Renal cortical epithelial cell (primary cell): ENCODE measurements at places on chromosomes 1 and 21.

DNA sequence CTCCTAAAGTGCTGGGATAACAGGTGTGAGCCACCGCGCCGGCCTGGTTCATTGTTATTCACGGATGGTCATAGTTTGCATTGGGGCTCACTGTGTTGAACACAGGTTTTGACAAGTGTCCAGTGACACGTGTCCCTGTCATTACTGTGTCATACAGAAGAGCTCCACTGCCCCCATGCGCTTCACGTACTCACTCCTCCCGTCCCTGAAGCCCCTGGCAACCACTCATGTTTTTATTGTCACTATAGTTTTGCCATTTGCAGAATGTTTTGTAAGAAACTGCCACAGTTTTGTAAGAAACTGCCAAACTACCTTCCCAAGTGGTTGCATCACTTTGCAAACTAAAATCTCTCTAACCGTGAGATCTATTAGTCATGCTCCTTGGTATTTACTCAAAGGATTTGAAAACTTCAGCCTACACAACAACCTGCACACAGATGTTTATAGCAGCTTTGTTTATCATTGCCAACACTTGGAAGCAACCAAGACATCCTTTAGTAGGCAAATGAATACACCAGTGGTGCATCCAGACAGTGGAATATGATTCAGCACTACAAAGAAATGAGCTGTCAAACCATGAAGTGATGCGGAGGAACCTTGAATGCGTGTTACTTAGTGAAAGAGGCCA, 163.2 kb upstream of the COL6A1 start:
- peak; percentile 88 for DNase-seq

DNA sequence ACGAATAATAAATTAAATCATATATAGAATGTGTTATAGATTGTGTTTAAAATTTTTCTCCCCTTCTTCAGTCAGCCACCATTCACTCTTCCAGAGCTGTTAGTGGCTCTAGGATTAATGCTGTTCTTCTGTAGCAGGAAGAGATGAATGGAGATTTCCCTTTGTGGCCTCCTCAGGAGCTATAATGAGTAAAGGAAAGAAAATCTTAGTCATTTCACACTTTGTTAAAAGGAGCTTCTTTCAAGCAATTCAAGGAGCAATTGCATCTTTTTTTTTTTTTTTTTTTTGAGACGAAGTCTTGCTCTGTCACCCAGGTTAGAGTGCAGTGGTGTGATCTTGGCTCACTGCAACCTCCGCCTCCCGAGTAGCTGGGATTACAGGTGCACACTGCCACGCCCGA, 23.7 kb upstream of the TMCO2 start:
- DNase-seq, result no peak

DNA sequence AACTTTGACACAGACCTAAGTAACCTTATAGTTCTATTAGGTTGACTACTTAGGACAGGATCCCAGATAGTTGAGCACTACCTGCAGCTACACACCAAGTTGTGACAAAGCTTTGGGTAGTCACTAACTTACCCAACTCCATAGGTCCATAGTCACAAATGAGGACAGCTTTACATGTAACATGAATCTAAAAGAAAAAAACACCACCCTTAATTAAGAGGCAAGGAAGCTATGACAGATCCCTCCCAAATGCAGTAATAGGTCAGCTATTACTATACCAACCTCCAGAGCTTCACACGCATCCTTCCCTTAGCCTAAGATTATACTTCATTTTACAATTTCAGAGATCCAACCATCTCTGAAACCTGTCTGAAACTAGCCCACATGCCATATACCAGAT, 12.7 kb upstream of the RAB42 start:
- no peak for DNase-seq

DNA sequence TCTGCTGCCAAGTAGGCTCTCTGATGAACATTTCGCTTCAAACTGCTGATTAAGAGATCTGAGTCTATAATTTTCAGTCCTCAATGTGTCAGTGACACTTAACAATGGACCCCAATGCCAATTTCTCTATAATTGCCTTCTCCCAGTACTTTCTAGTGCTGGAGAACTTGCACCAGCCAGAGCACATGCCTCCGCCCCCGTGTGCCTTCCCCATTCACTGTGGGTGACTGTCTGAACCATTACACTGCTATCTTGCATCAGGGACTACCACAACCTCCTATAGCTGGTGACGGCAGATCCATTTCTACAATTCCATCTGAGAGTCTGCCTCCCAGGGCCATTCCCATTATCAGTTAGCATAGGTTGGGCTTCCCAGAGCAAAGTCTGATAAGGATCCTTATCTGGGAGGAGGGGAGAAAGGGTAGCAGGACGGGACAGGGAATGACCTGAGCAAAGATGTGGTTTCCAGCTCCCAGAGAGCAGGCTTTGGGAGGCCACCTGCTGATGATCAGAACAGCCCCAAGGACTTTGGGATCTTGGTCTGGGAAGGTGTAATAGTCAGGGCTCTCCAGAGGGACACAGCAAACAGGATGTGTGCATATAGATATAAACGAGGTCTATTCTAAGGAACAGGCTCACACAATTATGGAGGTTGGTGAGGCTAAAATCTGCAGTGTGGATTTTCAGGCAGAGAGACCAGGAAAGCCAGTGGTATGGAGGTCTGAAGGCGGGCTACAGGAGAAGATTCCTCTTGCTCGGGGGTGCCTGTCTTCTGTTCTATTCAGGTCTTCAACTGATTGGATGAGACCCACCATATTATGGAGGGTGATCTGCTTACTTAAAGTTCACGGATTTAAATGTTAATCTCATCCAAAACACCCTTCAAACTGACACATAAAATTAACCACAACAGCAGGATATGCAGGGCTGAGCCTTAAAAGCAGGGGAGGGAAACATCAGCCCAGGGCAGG, 238.2 kb downstream of the PTPRU start:
- DNase-seq, result no peak

DNA sequence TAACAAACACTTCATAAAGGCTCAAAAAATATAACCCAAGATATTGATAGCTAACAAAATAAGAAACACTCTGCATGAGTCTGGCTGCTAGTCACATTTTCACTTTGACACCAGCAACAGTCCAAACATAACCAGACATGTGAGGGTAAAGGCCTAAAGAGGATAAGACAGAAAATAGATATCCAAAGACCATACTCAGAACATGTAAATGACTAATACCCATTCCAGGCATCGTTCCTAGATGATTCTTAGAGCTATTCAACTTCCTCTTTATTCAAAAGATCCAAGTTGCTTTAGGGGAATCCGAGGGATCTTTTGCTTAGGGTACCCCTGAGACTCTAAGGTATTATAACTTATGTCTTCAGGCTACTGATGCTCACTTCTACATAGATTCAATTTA, 5.1 kb downstream of the COL24A1 start:
- DNase-seq, result no peak

- DNase-seq, result peak; percentile 84
Observed at GRCh38 chr1:6358757-6359201, 34.8 kb downstream of the ACOT7 start.

DNA sequence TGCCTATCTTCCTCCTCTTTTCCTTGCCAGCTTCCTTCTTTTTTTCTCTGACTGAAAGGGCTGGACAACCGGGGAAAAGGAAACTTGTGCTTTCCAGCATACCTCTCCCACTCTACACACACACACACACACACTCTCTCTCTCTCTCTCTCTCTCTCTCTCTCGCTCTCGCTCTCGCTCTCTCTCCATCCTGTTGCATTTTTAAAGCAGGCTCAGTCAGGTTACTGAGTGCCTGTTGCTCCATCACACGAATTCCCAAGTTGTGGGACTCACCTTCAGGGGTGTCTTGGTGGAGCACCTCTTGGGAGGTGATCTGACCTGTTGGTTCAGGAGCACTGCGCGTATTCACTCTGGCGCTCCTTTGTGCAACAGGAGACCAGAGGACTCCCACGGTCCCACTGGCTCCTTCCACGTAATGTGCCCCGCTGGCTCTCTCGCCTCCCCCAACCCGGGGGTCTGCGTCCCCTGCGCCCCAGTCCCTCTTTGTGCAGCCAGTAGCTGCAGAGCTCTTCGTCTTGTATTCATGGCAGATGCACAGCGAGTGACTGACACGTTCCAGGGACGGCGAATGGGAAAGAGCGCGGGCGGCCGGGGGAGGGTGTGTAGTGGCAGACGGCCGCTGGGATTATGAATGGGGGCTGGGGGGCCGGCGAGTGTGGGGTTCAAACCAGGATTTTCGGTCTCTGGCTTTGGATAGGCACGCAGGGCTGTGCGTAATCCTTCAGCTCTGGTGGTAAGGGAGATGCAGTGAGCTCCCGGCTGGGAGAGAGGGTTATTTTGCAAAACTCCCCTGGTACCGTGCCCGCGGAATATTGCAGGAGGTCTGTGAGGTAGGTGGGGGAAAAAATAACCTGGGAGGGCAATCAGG, 660 bp upstream of the PDE4B start:
- no peak for DNase-seq

- peak; percentile 35 for DNase-seq
Observed at GRCh38 chr21:17768840-17769446, 50.2 kb downstream of the C21orf91 start.

- no peak for DNase-seq
Observed at GRCh38 chr21:35288238-35288637, 239.1 kb upstream of the RUNX1 start.

DNA sequence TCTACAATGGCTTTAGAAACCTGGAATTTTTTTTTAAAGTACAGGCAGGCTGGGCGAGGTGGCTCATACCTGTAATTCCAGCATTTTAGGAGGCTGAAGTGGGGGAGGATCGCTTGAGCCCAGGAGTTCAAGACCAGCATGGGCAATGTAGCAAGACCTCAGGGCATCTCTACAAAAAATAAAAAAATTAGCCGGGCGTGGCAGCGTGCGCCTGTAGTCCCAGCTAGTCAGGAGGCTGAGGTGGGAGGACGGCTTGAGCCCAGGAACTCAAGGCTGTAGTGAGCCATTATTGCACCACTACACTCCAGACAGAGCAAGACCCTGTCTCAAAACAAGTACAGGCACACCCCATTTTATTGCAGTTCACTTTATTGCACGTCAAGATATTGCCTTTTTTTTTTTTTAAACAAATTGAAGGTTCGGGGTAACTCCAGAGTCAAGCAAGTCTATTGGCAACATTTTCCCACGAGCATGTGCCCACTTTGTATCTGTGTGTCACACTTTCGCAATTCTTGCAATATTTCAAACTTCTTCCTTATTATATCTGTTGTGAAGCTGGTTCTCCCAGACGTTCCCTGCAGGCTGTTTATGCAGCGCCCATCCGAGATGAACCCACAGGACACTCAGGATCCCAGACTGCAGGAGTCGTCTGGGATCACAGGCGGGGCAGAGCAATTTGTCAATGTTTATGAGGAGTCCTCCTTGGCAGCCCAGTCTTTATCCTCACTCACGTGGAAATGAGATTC, 4.7 kb downstream of the HES2 start:
- no peak for DNase-seq

- no peak for DNase-seq
Observed at GRCh38 chr1:29620631-29621030, 384.3 kb downstream of the PTPRU start.

GRCh38 chr1:201748335-201748734, 80.6 kb upstream of the IPO9 start:
- peak; percentile 88 for DNase-seq

- DNase-seq, result no peak
Observed at GRCh38 chr1:174922121-174922520, 77.6 kb upstream of the CACYBP start.

GRCh38 chr1:165389609-165390008, 33.1 kb upstream of the LMX1A start:
- no peak for DNase-seq
